Choroid plexus epithelial cell (primary cell): ENCODE measurements at places on chromosomes 6 and 20.
A peak's percentile ranks its signal among the peaks of the same experiment; 100 is the strongest.

DNA sequence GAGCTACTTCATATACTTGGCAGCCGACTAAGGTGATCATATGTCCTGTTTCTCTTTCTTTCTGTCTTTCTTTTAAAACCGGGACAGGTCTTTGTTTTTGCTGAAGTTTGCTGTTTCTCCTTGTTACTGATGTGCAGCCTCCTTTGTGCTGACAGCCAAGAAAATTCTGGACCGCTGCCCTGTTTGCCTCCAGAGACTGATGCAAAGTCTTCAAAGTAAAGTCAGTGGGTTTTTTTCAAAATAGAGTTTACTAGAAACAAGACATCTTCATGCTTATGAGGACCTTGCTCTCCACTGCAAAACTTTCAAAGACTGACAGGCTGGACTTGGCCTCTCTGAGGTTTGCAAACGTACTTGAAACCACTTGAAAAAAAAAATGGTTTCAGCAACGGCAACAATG lies 510.5 kb upstream of the MAP3K7 start:
- peak; percentile 78 for DNase-seq

GRCh38 chr6:73655341-73655917 lies 1.6 kb upstream of the SLC17A5 start:
- DNase-seq: no peak

- peak; percentile 53 for DNase-seq
Observed at GRCh38 chr6:137736911-137737310, 130.1 kb upstream of the TNFAIP3 start.

- DNase-seq: peak; percentile 77
Observed at GRCh38 chr20:5195655-5196054, 68.8 kb downstream of the CDS2 start.

DNA sequence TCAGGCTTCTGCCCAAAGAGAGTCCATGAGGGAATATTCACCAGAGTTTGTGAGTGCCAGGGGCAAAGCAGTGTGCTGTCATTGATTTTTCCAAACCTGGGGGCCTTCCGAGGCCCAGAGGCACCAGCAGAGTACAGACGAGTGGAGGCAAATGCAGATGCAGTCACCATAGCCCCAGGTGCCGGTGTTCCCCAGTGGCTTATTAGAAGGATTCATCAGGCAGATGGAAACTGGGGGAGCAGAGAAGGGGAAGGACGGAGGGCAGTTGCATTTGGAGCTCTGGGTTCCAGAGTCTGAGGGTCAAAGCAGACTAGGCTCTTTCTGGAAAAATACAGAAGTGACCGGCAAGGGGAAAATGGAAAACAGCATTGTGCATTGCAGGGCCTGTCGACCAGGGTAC lies 184.2 kb downstream of the ANKRD60 start:
- DNase-seq: no peak

DNA sequence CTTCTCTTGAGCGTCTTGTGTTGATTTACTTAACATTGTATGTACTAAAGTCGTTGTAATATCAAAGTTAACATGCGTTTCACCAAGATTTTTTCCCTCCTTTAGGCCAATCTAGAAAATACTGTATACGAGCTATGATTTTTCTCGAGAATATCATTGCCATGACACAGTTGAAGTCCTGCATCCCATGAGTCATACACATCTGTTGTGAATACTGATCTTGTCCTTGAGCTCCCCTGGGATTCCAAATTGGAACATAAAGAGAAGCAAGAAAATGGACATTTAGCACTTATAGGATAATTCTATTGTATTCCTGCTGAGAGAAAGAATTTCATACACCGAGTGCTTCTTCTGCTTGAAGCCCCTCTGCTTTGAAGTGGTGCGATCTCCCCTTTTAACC lies 109.6 kb downstream of the SLC35B3 start:
- no peak for DNase-seq

DNA sequence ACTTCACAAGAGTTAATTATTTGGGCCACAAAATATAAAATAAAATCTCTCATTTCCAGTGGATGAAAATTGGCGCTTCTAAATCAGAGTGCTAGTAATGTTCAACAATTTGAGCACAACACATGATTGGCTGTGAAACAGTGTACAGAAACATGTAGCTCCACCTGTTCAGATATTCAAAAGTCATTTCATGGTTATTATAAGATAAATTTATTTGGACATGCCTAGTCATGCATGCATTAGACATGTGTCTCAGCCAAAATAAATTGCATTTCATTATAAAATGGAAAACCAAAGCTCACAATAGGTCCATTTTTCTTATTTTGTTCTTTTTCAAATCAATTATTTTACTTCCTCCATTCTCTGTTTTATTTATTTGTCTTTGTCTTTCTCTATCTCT lies 374.8 kb downstream of the LMBRD1 start:
- DNase-seq: no peak

- peak; percentile 28 for DNase-seq
Observed at GRCh38 chr20:2515203-2515602, 6.5 kb upstream of the ZNF343 start.

GRCh38 chr20:24937579-24937978 lies 11.5 kb upstream of the CST7 start:
- DNase-seq: no peak

GRCh38 chr6:127111526-127111925 lies 6.9 kb upstream of the RSPO3 start:
- no peak for DNase-seq

GRCh38 chr6:147131532-147132128 lies 72.6 kb upstream of the STXBP5 start:
- DNase-seq: peak; percentile 85

DNA sequence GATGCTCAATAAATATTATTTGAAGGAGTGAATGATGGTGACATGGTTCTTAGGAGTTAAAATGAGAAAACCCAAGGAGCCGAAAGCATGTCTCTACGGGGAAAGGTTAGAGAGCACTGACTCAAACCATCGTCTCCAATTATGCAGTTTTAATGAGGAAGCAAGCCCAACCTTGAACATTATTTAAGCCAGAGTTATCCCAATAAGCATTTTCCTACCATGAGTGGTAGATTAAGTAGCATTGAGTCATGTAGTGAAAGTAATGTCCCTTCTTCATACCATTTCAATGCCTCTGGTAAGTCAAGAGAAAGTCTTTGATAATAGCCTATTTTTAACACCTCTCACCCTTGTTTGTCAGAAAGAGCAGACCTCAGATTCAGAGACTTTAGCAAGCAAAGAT lies 13.5 kb downstream of the TSHZ2 start:
- DNase-seq: no peak

GRCh38 chr6:30752157-30752927 lies 8.0 kb upstream of the IER3 start:
- DNase-seq: peak; percentile 98

- peak; percentile 26 for DNase-seq
Observed at GRCh38 chr20:62409931-62410745, 3.1 kb upstream of the CABLES2 start.

- no peak for DNase-seq
Observed at GRCh38 chr20:24097506-24098245, 109.1 kb upstream of the GGTLC1 start.

- no peak for DNase-seq
Observed at GRCh38 chr6:63049216-63049615, 162.1 kb upstream of the FKBP1C start.

DNA sequence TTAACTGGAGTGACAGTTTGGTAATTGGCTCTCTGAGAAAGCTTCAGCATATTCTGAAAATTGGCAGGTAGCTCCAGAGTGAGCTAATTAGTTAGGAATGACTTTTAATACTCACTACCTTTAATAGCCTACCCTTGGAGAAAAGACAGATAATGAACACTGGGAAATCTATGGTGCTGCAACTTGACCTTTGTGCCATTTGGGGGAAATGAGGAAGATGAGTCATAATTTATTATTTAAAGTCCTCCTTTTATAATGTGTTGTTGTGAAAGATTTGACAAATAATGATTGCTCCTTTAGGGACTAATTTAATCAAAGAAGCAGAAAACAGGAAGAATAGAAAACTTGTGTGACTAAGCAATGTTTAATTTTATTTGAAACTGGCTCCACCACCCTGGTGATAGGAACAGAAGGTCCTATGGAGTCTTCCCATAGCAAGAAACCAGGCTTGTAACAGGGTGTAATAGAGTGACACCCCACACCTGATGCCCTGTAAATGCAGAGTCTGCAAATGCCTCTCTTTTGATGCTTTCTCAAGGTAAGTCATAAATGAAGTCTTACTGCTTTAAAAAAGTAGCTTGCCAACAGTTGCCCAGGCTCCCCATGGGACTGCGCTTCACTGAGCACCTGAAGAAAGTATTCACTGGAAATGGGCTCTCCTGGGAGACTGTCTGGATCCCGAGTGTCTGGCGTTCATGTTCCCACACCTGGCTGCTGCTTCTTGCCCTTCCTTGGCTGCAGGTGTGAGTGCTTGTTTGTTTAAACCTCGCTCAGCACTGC lies 134.4 kb downstream of the LRRC1 start:
- no peak for DNase-seq

DNA sequence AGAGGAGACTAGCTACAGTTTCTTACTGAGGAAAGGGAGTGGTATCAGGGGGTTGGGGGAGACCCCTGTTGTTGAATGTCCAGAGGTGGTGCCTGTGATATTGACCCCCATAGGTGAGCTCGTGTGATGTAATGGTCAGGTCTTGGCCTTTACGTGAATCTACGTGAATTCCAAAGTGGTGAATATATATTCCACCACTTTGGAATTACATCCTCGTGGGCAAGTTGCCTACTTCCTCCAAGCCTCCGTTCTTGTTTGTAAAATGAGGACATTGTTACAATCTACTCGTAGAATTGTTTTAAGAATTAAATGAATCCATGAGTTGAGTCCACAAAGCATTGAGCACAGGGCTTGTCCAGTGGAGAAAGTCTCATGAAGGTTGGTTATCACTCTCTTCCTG lies 47.3 kb downstream of the TSHZ2 start:
- no peak for DNase-seq

GRCh38 chr20:24389686-24390085 lies 79.7 kb upstream of the SYNDIG1 start:
- no peak for DNase-seq

DNA sequence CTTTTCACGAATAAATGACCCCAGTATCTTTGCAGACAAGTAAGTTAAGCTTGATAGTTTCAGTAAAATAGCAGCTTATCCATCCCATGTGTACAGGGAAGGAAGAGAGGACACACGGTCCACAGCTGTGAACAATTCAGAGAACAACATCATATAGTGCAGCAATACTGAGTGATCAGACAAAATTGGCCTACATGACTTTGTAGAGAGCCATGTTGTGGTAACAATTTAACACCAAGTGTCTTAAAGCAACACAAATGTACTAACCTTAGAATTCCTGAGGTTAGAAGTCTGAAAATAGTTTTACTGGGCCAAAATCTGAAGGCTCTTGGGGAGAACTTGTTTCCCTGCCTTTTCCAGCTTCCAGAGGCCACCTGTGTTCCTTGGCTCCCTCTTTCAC lies 12.5 kb downstream of the FAM184A start:
- no peak for DNase-seq

DNA sequence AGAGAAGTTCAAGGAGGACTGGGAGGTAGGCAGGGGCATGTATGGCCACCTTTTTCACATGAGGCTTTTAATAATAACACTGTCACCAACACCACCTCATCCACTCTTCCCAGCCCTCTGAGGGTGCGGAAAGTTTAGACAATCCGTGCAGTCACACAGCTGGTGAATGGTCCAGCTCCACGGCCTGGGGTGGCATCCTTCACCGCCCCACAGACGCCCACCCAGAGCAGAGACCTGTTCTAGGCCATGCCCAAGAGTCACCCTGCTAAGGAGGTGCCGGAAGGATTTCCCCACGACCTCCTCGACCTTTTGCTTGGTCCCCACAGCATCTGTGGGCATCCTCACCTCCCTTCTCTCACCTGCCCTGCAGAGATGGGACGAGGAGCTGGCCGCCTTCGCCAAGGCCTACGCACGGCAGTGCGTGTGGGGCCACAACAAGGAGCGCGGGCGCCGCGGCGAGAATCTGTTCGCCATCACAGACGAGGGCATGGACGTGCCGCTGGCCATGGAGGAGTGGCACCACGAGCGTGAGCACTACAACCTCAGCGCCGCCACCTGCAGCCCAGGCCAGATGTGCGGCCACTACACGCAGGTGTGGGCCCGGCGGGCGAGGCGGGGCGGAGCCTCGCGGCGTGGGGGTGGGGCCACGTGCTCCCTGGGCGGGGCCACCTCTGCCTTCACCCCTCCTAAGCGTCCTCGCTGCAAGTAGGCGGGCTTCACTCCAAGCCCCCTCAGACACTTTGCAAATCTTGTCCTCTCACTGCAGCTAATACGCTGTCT lies 4.4 kb downstream of the PI16 start:
- no peak for DNase-seq

DNA sequence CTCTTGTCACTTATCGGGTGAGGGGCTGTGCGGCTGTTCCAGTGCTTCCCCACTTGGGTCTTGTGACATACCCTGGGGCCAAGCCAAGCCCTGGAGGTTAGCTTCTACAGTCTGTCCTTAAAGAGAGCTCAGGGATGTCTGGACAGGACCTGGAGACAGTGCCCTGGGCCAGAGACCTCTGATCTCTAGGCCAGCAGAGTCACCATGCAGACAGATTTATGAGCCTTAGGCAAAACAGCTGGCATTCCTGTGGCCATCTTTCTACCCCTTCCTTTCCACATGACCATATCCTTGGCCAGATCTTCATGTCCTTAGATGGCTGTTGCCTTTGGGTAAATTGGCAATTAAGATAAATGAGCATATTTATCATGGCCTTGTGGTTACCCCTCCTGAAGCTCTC lies 678.6 kb downstream of the MAFB start:
- DNase-seq: no peak
